NCI-H2081 (cell line): ENCODE measurements at places on chromosomes 5 and 9.

DNA sequence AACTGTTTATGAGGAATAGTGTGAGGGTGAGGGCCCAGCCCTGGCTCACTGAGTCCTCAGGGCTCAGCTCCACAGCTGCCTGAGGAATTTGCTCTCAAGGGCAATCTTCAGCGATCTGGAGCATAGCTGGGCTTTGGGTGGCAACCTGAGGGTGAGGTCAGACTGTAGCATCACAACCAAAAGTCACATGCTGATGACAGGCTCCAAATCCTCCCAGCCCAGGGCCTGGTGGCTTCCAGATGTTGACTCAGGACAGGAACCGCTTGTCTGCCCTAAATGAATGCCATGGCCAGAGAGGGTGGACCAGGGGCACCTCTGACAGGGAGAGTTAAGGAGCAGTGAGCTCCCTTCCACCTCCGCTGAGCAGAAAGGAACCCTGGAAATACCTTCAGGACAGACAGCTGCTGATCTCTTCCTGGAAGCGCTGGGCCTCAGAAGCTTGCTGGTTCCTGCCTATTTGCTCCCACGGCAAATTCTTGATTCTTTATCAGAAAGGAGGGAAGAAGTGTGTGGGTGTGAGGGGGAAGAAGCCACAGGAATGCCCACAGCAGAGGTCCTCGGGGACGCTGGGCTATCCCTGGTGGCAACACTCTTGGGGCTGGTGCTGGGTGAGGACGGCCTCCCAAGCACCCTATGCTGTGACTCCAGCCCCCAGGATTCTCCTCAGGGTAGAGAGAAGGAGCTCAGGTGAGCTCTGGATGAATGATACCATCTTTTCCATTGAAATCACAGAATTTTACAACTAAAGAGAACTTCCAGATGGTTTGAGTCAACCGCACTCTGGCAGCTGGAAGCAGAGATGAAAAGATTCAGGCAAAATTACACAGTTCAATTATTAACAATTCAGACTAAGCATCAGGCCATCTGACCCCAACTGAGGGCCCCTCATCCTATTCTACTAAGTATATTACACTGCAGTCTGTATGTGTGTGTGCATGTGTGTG, 13.8 kb upstream of the CTSL start:
- DNase-seq = no peak

DNA sequence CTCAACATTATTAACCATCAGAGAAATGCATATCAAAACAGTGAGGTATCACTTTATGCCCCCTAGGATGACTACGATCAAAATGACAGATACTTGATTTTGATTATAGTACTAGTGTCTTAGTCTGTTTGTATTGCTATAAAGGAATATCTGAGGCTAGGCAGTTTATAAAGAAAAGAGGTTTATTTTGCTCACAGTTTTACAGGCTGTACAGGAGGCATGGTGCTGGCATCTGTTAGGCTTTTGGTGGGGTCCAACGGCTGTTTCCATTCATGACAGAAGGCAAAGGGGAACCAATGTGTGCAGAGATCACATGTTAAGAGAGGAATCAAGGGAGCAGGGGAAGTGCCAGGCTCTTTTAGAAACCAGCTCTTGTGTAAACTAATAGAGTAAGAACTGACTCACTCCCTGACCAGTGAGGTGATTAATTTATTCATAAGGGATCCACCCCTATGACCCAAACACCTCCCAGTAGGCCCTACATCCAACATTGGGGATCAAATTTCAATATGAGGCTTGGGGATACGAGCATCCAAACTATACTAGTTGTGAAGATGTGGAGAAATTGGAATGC, 16.0 kb upstream of the AFF4 start:
- DNase-seq = no peak

DNA sequence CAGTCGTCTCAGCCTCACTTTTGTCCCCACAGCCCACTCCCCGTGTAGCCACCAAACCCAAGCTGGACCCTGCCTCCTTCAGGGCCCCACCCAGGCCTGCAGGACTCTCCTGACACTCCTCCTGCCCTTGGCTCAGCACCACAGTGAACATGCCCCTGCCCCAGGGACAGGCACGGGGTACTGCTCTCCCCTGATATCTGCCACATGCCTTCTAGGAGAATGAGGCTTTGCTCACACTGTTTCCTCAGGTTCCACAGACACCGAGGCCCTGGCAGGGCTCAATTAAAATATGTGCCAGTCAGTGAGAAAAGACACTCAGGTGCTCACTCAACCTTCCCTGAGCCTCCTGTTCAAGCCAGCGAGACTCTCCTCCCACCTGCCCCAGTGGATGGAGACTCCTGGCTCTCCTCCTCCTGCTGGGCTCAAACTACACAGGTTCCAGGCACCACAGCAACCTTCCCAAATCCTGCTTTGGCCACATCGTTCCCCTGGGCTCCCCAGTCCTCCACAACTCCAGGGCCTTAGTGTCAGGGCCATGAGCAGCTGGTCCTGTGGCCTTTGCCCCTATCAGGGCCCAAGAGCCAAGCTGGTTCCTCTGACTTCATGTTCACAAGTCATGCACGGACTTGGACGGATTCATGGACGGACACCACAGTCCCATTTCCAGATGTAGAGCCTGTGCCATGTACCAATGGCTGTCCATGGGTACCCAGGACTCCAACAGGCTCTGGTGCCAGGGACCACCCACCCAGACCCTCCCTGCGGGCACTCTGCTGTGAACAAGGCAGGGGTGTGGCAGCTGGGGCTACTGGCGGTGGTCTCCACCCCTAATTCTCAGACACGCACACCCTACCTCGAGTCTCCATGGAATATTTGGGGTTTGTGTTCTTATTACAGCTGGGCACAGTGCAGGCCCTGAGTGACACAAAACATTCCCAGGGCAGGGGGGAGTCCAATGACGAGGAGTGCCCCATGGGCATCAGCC, 36.6 kb downstream of the BICD2 start:
- no peak for DNase-seq

- no peak for DNase-seq
Observed at GRCh38 chr9:116288658-116289057, 135.1 kb downstream of the PAPPA start.

- DNase-seq = no peak
Observed at GRCh38 chr9:113803811-113804589, 72.1 kb upstream of the ZNF618 start.

GRCh38 chr5:126647071-126647470, 46.3 kb downstream of the PHAX start:
- DNase-seq = no peak

- no peak for DNase-seq
Observed at GRCh38 chr9:123435471-123435870, 79.5 kb downstream of the CRB2 start.

DNA sequence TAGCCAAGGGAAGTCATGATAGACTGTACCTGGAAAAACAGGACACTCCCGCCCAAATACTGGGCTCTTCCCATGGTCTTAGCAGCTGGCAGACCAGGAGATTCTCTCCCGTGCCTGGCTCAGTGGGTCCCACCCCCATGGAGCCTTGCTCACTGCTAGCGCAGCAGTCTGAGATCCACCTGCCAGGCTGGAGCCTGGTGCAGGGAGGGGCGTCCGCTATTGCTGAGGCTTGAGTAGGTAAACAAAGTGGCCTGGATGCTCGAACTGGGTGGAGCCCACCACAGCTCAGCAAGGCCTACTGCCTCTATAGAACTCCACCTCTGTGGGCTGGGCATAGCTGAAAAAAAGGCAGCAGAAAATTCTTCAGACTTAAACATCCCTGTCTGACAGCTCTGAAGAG, 10.1 kb upstream of the THG1L start:
- DNase-seq = no peak

DNA sequence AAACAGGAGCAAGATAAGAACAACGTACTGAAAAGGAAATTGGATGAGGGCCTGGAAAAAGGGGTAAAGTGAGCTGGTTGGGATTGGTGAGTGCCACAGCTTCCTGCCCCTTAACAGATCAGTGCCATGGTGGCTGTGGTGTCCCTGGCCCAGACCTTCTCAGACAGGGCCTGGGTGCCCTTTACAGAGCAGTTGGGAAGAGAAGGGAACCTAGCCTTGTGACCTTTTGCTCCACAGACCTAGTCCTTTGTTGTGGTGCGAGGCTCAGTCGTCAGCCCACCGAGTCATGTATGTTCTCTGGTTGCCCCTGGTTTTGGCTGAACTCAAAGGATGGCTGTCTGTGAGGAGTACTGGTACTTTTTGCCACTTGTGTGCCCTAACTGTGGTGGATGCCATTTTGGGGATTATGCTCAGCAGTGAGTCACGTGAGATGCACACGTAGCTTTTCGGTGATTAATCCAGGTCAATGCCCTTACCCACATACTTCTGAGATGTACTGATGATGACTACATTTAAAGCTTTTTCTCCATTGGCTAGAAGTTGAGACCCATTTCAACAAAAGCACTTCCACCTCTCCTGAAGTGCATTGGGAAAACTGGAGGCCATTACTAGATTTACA, 48.4 kb downstream of the EXOSC2 start:
- no peak for DNase-seq

DNA sequence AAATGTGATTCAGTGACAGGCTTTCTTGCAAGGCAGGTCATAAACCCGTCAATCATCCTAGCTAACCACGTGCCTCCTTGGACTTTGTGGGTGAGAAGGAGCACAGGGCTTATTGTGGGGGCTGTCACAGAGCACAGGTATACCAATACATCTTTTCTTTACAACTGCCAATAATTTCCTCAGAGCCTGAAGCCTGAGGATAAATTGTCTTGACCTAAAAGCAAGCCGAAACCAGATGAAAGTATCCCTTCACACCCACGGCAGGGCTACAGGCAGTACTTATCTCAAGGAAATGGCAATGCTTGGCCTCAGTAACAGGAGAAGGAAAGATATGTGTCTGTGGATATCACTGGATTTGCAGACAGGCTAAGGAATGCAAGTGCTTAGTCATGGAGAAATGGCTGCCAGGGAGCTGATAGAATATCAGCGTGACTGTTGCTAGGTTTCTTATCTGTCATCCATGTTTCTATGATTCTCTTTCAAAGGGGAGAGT, 90.3 kb upstream of the ZNF366 start:
- DNase-seq = no peak

DNA sequence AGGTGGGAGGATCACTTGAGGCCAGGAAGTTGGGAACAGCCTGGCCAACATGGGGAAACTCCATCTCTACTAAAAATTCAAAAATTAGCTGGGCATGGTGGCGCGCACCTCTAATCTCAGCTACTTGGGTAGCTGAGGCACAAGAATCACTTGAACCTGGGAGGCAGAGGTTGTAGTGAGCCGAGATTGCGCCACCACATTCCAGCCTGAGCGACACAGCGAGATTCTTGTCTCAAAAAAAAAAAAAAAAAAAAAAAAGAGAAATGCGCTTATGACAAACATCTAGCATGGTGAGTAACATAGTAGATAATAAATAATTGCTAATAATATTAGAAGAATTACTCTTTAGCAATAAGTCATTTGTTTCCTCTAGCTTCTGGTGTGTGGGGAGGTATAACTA, 25.9 kb downstream of the RUSC2 start:
- no peak for DNase-seq

DNA sequence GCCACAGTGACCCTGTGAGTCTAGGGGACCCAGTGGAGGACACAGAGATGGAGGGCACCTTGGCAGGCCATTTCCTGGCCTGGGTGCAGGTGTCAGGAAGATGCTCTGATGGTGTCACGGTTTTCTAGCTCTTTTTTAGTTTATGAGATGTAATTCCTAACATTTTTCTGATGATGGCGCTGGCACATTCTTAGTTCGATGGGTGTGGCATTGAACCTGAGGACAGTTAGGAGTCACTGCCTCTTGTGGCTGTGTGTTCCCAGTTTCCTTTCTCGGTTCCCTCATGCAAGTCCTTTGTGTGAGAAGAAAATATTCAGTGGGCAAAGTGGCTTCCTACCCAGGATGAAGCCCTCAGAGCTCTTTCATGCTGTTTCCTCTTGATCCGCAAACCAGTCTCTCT, 129.4 kb upstream of the ICE1 start:
- DNase-seq = no peak

- no peak for DNase-seq
Observed at GRCh38 chr9:93308676-93309075, 124.7 kb downstream of the WNK2 start.

DNA sequence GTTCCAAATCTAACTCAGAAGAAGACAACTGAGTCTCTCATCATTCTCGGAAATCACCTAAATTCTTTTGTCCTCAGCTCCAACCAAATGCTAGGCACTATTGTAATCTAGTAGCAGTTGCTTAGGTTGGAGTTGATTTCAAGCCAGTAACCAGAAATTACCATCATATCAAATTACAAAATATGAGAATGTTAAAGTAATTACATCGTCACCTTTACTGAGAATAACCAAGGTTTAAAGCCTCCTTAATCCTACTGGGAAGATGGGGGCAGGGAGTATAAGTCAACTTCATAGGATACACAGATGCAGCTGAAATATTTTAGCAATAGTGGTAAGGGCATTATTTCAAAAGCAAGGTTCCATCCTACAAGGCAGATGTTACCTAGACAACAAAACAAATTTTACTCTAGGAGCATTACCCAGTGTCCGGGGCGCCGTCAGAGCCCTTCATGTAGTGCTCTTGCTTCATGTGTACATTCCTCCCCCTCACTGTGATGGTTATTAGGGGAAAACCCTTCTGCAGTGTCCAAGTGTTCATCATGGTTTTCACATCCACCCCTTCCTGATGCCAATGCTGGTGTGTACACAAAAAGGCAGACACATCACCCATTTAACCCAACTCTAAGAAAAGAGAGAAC, 19.5 kb downstream of the ERAP1 start:
- no peak for DNase-seq

GRCh38 chr9:27355166-27355565, 58.2 kb upstream of the EQTN start:
- no peak for DNase-seq

- DNase-seq = no peak
Observed at GRCh38 chr5:79107020-79107796, 4.4 kb upstream of the BHMT start.

DNA sequence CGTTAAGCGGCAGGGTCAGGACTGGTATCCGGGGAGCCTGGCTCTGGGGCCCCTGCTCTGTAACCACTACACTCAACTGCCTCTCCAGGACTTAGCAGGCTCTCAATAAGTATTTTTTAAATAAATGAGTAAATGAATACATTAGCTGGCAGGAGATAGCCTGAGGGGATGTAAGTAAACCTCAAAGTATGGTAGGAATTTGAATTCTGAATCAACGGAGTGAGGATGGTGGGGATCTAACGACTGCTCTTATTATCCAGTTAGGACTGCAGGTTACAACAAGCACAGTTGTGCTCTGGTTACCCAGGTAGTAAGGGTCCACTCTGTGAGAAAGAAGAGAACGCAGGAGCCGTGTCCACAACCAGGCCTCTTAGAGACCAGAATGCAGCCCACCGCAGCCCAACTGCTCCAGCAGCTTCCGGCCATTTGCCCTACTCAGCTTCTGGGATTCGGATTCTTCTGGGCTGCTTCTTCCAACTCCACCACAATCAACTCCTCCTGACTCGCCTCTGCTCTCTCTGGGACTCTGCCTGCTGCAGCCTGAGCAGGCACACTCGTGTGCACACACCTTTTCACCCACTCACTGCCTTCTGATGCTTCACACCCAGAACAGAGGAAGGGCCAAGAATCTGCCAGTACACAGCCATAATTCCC, 52.6 kb downstream of the MED27 start:
- DNase-seq = no peak

DNA sequence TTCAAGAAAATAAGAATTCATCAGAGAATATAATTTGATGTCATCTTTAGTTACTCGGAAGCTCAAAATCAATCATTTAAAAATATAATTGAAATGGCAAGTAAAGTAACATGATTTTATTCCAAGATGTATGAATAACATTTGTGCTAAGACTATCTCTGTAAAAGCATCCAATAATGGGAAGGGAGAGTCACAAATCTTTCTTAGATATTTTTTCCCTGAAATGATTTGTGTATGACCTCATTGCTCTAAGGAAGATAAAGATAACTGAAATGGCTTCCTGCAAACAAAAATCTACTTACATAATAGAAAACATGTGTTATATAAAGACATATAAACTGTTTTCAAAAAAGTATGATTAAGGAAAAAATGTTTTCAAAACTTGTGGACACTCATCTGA, 97.4 kb upstream of the FGF10 start:
- no peak for DNase-seq
